Kidney capillary endothelial cell (primary cell): ENCODE measurements at places on chromosomes 13 and 19.
A peak's percentile ranks its signal among the peaks of the same experiment; 100 is the strongest.

DNA sequence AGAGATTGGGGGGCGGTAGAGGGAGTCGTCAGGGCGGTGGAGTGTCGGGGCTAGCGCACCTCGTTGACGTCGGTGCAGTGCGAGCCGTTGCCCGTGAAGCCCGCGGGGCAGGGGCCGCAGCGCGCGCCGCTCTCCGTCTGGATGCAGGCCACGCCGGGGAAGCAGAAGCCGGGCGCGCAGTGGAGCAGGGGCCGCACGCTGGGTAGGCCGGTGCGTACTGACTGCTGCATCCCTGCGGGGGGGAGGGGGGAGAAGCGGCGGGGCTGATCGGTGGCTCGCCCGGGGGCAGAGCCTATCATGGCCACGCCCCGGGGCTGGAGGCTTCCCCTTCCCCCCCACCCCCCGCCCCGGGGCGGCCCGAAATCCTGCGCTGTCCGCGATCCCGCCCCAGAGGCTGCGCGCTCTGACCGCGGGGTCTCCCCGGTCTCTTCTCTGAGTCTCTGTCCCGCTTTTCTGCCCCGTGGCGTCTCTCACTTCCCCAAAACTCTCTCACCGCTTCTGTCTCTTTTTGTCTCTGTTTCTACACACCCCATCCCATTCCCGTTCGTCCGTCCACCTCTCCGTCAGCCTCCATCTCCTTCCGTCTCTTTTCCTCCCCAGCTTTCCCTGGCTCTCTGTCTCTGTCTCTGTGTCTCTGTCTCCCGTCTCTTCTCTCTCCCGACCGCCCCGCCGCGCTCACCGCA, 1.1 kb downstream of the COMP start:
- DNase-seq: no peak

DNA sequence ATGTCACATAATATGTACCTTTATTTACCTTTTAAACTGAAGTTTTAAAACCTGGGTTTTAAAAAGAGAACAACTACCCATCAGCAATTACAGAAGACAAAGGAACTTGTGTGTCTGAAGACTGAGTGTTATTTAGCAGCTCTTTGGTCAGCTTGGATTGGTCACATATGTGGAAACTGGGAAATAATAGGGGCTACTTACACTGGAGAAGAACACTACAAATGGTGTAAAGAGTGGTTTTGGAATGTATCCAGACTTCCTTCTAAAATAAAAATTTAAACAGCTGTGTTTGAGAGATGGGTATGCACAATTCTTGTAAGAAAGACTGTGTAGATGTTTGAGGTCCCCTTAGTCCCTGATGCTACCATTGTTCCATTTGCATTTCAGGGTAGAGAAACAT, 13.3 kb downstream of the TNFRSF19 start:
- DNase-seq: no peak

- peak; percentile 78 for DNase-seq
Measured at GRCh38 chr19:11092181-11092538, 2.9 kb downstream of the LDLR start.

- no peak for DNase-seq
Measured at GRCh38 chr19:34539396-34539795, 57.8 kb downstream of the WTIP start.

GRCh38 chr13:114311908-114312307, 2.4 kb upstream of the CHAMP1 start:
- no peak for DNase-seq

GRCh38 chr19:2733930-2734588, 5.8 kb downstream of the SLC39A3 start:
- no peak for DNase-seq

DNA sequence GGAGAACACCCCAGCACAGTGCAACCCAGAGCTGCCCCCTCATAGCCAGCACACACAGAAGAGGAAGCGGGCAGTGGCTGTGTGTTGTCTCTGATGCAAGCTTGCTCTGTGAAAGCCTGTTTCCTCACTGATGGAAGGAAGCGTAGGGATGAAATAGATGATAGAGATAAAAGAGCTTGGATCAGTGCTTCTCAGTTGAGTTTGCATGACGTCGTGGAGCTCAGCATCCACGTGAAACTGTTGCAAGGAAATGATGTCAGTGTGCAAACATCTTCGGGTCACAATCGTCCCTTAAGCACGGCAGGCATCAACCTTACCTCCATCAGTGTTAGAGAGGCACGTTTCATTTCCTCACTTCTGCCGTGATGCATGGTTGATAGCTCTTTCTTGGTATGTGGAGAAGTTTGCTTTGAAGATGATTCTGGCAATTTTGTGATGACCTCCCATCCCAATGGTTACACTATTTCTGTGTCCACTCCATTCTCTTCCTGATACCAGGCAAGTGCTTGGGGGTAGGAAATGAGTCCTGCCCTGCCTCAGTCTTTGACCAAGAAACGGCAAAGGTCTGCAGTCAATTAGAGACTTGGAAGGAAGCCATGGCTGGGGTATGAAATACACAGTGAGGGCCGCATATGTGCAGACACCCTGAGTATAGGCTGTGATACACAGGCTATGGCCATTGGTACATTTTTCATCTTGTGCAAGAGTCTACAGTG, 183.0 kb downstream of the ZNF536 start:
- DNase-seq: no peak

- DNase-seq: no peak
Measured at GRCh38 chr19:47268028-47268427, 6.7 kb upstream of the INAFM1 start.

- no peak for DNase-seq
Measured at GRCh38 chr13:31913459-31913858, 118.1 kb upstream of the FRY start.

- DNase-seq: no peak
Measured at GRCh38 chr13:25756251-25756650, 295.6 kb downstream of the SHISA2 start.

DNA sequence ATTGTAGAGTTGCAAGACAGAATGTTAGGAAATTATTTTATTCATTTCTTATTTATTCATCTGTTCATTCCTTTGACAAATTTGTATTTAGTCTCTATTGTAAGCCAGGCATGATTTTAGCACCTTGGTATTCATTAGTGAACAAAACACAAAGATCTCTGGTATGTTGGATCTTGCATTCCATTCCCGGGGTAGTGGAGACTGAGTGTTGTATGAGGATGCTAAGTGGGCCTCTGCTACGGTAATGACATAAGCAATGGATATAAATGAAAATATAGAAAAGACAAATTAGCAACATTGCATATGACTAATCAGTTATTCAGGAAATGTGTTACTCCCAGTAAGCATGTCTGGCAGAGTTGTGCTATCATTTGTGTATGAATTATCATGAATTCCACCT, 449.3 kb downstream of the PCDH17 start:
- no peak for DNase-seq

DNA sequence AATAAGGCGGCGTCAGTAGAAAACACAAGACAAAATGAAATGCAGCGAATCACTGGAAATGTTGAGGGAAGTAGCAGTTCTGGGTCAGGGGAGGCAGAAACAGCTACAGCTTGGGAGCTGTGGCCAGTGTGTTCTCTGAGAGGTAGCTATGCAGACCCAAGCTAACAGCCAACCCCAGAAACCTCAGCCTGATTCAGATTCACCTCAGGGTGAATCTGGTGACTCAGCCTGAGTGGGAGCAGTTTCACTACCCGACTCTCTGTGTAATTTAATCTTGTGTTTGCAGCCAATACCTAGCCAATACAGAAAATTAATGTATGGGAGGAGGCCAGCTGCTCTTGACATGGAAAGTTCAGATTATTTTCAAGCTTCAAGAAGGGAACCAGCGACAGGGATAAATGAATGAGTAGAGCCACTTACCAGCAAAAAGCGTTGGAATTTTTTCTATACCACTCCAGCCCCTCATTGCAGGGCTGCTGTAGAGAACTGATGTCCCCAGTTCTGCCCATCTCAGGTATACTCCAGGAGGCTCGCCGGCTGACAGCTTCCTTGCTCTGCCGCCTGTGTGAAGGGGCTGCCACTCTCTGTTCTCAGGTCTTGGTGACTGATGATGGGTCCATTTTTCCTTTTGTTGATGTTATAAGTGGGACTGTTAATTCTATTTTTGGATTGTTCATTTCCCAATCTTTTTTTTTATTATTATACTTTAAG, 8.9 kb downstream of the IGFL3 start:
- no peak for DNase-seq

DNA sequence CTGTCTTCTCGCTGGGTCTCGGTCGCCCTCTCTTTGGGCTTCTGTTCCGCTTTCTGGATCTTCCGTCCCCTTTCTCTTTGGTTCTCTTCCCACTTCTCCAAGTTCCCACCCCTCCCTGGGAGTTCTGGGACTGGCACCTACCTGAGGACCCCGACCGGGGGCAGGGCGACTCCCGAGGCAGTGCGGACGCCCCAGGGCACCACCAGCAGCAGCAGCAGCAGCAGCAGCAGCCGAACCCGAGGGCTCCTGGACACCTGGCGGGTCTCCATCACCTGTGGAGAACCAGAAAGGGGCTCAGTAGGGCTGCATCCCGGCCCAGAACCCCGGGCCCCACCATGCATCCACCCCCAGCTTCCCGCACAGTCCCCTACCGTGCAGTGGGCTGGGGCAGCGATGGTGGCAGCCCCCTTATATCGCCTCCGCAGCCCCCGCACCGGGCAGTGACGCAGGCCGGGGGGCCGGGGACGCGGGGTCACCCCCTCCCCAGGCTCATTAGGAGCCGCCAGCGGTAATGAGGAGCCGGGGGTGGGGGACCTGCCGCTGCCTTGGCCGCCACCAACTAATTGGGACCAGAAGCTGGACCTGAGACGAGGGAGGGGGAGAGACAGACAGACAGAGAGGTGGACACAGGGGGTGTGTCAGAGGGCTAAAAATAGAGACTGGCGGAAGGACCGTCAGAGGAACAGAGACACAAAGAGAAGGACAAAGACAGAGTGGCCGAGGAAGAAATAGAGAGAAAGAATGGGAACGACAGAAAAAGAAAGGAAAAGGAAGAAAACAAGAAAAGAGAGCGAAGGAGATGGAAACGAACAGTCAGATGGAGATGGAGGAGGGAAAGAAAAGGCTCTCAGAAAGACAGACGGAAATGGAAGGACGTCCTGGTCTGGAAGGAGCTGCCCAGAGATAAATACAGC, at the start of gene PTH2:
TSS of gene PTH2 (minus strand) at position 371 of the 914 bp plus-strand sequence. CDS start at position 269, 102 bp downstream.
- no peak for DNase-seq

DNA sequence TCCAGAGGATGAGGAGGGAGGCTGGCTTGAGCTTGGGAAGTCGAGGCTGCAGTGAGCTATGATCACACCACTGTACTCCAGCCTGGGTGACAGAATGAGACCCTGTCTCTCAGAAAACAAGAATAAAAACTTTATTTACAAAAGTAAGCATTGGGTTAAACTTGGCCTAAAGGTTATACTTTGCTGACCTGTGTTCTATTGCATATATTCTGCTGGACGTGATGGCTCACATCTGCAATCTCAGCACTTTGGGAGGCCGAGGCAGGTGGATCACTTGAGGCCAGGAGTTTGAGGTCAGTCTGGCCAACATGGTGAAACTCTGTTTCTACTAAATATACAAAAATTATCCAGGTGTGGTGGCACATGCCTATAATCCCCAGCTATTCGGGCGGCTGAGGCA, 6.6 kb upstream of the ARHGEF18 start:
- no peak for DNase-seq

DNA sequence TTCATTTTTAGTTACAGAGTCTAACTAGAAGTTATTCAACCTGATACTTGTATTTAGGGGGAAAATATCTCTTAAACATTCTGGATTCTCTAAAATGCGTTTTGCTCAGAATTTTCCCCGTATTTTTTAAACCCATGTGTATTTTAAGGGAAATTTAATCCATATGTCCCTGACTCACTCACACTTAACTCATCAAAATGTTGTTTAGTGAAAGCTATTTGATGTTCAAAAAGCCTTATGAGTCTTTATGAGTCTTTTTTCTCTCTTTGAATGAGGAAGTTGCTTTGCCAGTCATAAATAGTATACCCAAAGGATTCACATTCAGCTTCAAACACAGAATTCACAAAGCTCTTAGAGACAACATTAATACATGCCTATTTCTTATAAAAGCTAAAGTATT, 16.4 kb downstream of the MAB21L1 start:
- DNase-seq: no peak

- no peak for DNase-seq
Measured at GRCh38 chr19:48310227-48310626, 15.1 kb upstream of the EMP3 start.

- peak; percentile 87 for DNase-seq
Measured at GRCh38 chr13:43364210-43365038, 341.0 kb downstream of the DNAJC15 start.
